ENCODE measurements at places on chromosomes 3 and 15. TPM values are rescaled to one million over a fixed set of nuclear protein-coding genes. Genes with fewer than 3 reads are reported as not detected.

Gene SLC9C1
- total RNA-seq, result not detected

Gene ARHGAP31
- total RNA-seq, result 4.7 TPM

DNA sequence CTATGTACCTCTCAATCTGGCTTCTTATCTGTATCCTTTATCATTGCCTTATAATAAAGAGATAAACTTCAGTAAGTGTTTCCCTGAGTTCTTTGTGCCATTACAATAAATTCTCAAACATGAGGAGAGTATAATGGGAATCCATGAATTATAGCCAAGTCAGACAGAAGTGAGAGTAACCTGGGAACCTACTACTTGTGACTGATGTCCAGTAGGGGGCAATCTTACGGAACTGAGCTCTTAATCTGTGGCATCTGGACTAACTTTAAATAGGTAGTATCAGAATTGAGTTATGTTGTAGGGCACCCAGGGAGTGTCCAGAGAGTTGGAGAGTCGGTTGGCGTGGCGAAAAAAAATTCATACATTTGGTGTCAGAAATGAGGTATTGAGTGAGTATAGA lies 542.6 kb downstream of the ZBBX start:
- DNase-seq, result peak; percentile 43

Gene MIX23
- total RNA-seq, result 78.2 TPM

DNA sequence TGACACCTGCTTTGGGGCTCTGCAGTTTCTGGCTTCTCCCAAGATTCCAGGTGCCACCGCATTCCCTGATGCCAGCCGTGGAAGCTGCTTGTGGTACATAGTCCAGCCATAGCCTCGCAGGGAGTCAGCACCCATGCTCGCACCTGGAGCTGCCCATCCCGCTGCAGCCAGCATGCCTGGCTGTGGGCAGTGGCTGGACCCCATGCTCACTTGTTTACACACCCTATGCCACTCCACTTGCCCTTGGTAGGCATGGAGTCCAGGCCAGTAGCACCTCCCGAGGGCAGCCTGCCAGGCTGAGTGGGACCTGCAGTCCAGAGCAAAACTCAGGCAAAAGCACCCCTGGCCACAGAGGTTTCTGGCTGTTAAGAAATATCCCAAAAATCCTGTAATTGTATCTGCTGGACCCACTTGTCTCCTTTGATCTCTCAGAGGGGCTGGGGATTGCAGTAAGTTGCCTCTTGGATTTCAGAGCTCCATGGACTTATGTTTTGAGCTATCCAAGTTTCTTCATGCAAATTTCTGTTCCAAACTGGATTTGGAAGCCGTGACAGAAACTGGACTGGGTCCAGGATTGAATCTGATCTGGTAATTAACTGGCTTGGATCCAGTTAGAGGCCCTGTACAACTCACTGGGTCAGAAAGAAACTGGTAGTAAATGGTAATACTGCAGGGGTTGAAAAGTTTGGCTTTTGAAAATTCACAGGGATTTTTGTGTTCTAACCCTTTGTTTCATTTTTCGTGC lies 149.3 kb downstream of the FMN1 start:
- DNase-seq, result peak; percentile 20

DNA sequence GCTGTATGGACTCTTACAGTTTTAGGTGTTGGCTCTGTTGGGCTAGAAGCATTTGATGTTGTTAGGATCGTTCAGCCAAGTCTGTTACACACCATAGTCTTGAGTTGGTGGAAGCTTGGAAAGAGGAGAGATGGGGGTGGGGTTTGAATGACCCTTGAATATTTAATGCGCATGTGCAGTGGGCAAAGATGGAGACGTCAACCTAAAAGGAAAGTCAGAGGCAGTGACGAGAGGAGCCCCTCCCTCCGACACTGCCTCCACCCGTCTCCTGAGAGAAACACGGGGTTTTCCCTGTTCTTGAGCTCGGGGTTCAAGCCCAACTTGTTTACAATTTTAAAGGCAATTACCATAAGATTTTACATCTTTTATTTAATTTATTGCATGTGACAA lies 311.4 kb downstream of the SHQ1 start:
- DNase-seq, result no peak

DNA sequence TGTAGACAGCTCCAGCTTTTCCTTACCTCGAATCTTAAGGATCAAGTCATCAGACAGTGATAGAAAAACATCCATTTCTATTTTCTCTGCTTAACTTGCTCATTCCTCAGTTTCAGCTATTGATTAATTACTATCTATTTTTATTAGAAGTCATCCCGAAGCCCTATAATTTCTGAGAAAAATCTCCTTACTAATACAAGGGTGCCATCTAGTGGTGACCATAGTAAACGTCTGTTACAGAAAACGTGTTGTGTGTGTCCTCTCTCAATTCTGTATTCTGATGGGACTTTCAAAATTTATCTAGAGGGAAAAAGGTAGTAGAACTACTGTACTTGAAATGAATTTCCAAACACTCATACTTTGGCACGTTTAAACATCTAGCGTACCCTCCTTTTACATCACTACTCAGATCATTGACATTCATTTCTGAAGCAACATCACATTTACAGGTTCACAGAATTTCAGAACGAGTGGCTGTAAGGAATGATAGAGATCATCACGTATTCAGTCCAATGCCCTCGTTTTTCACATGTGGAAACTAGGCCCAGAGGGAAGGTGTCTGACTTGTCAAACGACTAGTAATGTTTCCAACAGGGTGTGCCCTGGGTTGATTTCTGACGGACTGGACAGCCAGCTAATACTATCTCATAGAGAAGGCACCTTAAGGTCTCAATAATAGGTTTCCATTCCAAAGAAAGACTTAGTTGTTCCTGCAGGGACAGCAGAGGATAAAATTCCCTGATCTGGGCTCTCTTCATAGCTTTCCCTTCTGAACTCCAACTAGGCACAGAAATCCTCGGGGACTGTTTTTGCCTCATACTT lies 25.6 kb downstream of the HACD2 start:
- peak; percentile 57 for DNase-seq

Gene EOMES
- 1.3 TPM for total RNA-seq

- DNase-seq, result peak; percentile 67
These were observed 109.6 kb upstream of the TMCO5A start for GRCh38 chr15:37824717-37825382.

DNA sequence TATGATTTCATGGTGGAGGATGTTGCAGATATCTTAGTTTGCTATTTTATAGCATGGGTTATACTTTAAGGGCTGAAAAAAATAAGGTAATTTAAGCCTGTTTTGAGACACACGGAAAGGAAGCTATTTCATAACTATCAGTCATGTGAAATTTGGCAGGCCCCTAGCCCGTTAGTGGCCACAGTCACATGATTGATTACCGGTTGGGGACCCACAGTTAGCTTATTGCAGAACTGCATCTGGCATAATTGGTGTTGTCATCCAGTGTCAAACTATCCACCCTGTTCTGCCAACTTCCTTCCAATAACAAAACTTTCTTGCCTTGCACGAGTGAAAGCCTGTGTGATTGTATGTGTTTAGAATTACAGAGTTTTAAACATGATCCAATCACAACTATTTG lies 35.2 kb downstream of the FNDC3B start:
- no peak for DNase-seq

DNA sequence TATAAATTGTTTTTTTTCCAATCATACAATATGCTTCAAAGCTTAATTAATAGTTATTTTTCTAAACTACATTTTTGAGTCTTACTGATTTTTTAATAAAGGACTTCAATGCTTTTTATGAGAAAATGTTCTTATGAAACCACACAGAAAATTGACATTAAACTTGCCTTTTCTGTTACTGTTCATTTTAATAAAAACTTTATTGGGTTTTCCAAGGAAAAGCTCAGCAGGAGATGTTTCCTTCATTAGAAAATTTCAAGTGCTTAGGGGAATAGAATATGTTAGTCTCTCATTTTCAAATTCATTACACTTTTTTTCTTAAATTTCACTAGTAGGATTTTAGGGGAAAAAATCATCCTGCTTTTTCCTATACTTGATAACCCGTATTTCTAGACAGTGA lies 711.4 kb downstream of the DIPK2A start:
- no peak for DNase-seq

- peak; percentile 54 for DNase-seq
These were observed 439.7 kb upstream of the FRG2C start for GRCh38 chr3:75224412-75224811.

DNA sequence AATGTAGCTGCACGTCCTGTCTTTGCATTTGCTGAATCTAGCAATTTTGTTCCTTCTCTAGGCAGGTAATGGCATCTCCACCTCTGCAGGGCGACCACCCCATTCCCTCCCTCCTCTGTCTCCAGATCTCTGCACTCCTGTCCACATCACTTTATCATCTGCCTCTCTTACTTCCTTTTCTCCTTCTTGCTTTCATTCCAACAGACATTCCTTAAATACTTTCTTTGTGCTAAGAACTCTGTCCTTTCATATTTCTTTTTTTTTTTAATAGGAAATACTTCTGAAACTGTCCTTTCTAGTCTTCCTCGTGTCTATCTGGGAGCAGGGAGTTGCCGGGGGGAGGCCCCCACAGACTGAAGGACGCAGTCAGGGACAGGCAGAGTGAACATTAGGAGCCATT lies 7.2 kb downstream of the ITIH3 start:
- DNase-seq, result no peak

DNA sequence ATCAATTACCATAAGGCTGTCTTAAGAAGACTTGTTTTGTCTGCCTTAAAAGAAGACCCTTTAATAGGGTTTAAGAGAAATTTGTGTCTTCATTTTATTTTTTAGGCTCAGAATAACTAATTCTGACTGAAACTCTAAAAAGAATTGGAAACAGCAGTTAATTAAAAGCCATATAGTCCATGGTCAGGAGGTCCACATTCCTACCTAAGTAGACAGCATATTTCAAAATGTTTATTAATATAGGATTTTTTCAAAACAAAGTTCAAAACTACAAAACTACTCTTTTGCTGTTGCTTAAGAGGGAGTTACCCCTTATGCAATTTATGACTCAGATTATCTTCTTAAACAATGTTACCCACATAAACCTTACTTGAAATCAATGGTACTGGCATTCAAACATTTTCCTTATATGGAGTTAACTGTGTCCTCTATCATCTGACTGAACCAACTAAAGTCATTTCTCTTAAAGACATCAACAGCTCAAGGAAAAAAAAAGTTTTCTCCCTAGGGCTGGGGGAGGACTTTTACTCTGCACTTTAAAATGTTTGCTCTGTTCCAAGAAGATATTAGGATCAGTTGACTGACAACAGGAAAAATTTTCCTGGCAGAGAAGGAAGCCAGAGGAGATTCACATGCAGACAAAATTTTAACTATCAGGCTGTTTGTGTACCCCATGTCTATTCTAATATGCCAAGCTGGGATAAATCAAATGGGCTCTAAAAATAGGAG lies 56.8 kb upstream of the NANOGP8 start:
- peak; percentile 83 for DNase-seq

- peak; percentile 70 for DNase-seq
These were observed at the start of gene ITGA11 for GRCh38 chr15:68431792-68432401. Gene ITGA11 (minus strand): TSS chr15:68432163. CDS start chr15:68432066, 97 bp downstream.

Gene FBXW12
- total RNA-seq, result not detected

Gene GRM7
- not detected for total RNA-seq
